ENCODE measurements at places on chromosomes 16 and 17.

GRCh38 chr16:77211880-77212740 is 12.9 kb downstream of the SYCE1L start:
- peak; percentile 78 for DNase-seq

DNA sequence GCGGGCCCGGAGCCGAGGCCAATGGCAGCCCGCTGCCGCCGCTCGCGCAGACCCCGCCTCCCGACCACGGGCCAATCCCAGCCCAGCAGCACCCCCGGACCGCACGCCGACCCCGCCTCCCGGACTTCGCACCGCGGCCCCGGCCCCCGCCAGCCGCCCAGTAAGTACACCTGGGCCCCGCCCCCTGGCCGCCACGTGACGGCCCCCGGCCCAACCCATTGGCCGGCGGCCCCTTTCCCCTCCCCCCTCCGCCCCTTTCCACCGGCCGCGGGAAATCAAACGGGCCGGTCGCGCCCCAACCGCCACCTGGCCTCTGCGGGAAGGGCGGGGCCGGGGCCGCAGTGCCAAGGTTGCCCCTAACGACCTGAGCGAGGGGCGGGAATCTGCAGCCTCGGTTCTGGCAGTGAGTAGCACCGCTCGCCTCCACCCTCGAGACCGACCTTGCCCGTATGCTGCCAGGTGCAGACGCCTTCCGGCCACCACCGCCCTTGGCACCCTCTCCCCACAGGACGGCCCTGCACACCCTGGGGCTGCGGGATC is at the start of gene YBX2:
YBX2 (minus strand) TSS at position 26 of the 540 bp plus-strand sequence. CDS start 139 bp downstream, outside the sequence.
- peak; percentile 90 for DNase-seq

DNA sequence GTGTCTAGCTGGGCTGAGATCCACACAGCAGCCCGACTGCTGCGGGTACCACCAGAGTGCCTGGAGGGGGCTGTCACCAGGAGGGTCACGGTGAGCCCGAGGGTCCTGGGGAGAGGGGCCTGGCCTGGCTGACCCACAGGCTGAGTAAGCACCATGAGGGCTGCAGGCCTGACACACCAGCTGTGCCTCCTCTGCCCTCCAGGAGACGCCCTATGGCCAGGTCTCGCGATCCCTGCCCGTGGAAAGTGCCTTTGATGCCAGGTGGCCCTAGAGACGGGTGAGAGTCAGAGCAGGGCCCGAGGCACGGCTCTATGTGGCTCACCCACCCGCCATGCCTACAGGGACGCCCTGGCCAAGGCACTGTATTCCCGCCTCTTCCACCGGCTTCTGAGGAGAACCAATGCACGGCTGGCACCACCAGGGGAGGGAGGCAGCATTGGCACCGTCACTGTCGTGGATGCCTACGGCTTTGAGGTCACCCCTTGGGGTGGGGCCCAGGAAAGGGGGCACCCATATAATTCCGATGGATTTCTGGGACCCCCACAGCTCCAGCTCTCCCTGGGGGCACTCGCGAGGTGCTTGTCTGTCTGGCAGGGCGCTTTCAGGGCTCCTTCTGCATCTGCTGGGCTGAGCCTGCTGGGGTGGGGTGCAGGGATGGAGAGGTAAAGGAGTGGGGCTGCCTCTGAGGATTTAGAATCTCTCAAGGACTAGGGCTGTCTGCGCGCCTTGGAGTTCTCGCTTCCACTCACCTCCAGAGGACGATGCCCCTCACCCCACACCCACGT is 7.1 kb downstream of the MYO15B start:
- peak; percentile 64 for DNase-seq

- DNase-seq, result peak; percentile 92
Measured at GRCh38 chr16:57802341-57803133, at the start of gene KIFC3. Gene KIFC3 (minus strand): TSS chr16:57802491. CDS start chr16:57798243, 4,248 bp downstream.

DNA sequence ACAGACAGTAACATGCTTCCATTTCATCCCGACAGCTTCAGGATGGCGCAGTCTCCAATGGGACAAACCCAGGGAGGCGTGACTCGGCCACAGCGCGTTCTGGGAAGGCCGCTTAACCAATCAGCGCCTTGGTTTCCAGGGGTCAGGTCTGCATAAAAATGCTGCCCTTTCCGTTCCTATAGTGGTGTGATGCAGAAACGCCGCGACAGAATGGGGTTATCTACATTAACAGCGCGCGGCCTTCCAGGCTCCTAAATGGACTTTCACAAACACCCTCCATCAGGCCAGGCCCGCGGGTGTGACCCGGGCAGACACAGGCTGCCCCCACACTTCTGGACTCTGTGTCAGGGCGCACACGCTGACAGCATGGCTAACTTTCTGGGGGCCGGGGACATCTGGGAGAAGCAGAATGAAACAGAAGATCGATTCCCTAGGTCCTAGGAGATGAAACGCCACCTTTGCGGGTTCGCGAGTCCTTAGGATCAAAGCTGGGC is 792 bp downstream of the TMEM231 start:
- peak; percentile 95 for DNase-seq

DNA sequence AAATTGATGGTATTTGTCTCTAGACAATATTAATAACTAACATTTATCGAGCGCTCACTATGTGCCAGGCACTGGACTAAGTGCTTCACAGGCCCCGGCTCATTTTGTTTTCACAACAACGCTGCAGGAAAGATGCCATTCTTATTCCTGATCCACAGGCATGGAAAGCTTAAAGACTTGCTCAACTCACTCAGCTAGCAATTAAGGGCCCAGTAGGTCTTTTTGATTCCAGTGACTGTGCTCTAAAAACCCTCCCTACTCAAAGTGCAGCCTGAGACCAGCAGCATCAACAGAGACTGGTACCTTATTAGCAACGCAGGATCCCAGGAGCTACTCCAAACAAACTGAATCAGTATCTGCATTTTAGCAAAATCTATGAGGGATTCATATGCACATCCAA is 35.3 kb downstream of the CUEDC1 start:
- no peak for DNase-seq

DNA sequence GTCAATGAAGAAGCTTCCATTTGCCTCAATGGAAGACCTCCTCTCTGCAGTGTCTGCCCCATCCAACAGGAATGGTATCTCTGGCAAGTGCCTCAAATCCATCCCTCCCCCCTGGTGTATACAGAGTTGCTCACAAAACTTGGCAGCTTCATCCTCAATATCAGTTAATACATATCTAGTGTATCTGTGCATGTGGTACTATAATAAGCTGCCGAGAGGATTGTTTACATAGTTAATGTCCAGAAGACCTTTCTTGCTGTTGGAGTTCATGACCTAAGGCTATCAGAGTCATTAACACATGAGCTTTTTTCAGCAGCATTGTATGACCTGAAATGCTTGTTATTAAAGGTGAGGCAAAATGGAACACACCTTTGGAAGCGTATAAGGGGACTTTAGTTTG is 14.0 kb upstream of the RASL10B start:
- no peak for DNase-seq

GRCh38 chr17:2943981-2944380 is 119.4 kb downstream of the OR1D5 start:
- DNase-seq, result no peak

GRCh38 chr17:77444984-77445759 is 304.4 kb downstream of the SEC14L1 start:
- no peak for DNase-seq

- no peak for DNase-seq
Measured at GRCh38 chr16:83964684-83965443, 3.2 kb upstream of the NECAB2 start.

DNA sequence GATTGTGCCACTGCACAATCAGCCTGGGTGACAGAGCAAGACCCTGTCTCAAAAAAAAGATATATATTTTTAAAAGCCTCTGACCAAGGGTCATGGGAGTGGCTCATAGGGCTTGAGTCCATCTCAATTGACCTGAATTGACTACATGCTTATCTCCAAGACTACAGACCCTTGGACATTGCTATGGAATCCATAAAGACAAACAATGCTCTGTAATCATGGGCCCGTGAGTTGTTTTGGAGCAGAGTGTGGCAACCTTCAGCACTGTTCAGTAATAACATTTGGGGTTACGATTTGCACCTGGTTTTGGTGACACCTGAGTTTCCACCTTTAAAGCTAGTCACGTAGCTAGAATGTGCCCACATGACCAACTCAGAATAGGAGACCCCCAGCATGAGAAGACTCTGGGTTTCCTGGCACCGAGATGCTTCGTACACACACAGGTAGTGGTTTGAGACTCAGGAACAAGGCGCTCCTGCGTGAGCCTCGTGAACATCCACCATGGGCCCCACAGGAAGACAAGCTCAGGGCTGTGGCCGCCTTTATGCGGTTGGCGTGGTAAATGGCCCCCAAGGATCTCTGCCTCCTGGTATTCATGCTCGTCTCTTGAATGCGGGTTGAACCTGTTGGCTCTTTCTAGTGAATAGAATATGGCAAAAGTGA is 66.6 kb upstream of the RPH3AL start:
- no peak for DNase-seq

All from RWPE2 (cell line).